GM20000 (cell line): ENCODE measurements at places on chromosomes 2 and 18.

GRCh38 chr18:22831441-22831904, 101.7 kb upstream of the RBBP8 start:
- DNase-seq: no peak

DNA sequence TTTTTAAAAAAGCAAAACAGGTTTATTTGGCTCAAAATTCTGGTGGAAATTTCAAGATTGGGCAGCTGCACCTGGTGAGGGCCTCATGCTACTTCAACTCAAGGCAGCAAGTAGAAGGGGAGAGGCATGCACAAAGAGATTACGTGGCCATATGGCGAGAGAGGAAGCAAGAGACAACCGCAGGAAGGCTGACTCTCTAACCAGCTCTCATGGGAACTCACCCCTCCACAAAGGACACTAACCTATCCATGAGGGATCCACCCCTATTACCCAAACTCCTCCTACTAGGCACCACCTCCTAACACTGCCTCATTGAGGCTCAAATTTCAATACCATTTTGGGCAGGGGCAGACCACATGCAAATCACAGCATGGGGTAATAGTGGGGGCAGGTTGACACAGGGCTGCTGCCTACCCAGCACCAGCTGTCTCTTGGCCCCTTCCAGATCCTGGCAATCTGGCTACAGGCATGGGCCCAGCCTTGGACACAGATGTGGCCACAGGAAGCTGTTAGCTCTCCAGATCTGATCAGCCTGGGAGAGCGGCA, 2.0 kb upstream of the CAPN10 start:
- DNase-seq: peak; percentile 85

GRCh38 chr18:9987931-9988330, 74.1 kb downstream of the VAPA start:
- no peak for DNase-seq

DNA sequence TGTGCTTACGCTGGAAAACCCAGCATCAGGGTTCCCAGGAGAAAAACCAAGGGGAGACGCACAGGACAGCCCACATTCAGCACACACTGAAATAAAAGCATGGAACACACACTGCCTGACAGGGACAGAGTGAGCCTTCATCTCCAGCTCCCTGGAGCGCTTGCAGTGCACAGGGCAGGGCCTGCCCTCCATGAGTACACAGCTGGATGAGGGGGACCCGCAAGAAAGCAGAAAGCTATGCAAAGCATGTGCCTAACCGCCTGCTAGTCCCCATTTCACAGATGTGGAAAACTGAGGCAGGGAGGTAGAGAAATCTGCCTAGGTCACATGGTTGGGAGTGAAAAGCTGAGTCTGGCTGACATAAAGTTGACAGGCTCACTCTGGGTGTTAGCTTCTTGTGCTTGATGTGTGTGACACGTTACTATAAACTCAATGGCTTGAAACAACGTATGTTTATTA, 187.1 kb downstream of the HDAC4 start:
- DNase-seq: no peak

GRCh38 chr18:22191346-22191695, 21.9 kb downstream of the GATA6 start:
- DNase-seq: no peak

GRCh38 chr2:230775737-230776136, 63.1 kb downstream of the CAB39 start:
- DNase-seq: no peak
